ENCODE measurements at places on chromosomes 2 and 18. TPM values are rescaled to one million over a fixed set of nuclear protein-coding genes. Genes with fewer than 3 reads are reported as not detected.

- H3K36me3 ChIP-seq: no peaks in the 10 kb centered on the region
- no peak overlapping the region for H3K4me3 ChIP-seq
- DNase-seq: no peak
- H3K27ac ChIP-seq: no peak overlapping the region
Measured at GRCh38 chr2:176097820-176098365, 1.7 kb upstream of the HOXD12 start.

DNA sequence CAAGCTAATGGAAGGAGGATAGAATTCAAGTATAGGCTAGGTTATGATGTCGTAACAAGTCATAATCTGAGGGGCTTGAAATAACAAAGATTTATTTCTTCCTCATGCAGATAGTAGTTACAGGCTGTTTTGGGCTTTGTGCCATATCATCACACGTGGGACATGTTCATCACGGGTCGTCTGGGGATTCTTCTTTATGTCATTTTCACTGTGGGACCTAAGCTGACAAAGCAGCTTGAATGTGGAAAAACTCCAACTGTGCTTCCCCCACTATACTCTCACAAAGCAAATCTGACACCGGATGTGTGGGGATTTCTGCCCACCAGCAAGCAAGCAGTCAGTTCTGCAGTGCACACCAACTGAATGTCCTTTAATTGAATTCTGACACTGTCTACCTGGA, 124.8 kb downstream of the LTBP1 start:
- no peak for DNase-seq
- H3K4me1 ChIP-seq: no peaks in the 10 kb centered on the region
- no peak overlapping the region for H3K27ac ChIP-seq
- no peaks in the 10 kb centered on the region for H3K36me3 ChIP-seq
- no peak overlapping the region for H3K4me3 ChIP-seq

DNA sequence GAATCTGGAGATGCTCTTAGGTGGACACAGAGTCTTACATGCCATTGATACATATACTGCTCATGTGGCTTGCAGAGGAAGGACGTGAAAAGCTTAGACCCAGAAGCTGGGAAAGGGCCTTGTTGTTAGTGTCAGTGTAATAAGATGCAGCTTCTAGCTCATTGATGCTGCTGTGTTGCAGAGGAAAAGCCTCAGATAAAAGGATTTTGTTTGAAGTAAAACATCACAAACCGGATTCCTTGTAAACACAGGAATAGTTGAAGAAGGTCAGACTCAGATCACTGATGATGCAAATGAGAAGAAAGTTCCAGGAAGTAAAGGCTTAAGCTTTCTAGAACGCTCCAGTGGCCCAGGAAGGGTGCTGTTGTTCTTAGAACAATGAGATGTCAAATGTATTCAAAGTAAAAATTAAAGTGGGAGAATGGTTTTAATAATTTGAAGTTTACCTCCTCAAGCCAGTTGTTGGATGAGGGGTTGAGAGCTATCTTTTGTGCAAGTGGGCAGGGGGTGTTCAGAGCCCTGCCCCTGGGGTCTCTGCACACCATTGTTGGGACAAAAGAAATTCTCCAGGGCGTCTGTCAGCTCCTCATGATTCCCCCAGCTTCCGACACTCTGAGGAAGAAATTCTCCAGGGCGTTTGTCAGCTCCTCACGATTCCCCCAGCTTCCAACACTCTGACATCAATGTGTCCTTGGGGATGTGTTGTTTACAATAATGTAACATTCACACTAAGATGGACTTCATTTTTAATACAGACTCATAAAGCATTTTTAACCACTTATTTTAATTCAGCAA, 61.3 kb upstream of the CHMP1B start:
- no peaks in the 10 kb centered on the region for H3K36me3 ChIP-seq
- H3K27ac ChIP-seq: no peak overlapping the region

GRCh38 chr18:62384068-62384467, 59.0 kb downstream of the TNFRSF11A start:
- H3K27me3 ChIP-seq: no peaks in the 10 kb centered on the region
- H3K27ac ChIP-seq: no peak overlapping the region
- no peaks in the 10 kb centered on the region for H3K4me1 ChIP-seq
- H3K4me3 ChIP-seq: no peak overlapping the region
- no peaks in the 10 kb centered on the region for H3K36me3 ChIP-seq

- H3K36me3 ChIP-seq: no peaks in the 10 kb centered on the region
- H3K4me3 ChIP-seq: no peak overlapping the region
- no peaks in the 10 kb centered on the region for H3K4me1 ChIP-seq
- DNase-seq: no peak
- no peaks in the 10 kb centered on the region for H3K27me3 ChIP-seq
Measured at GRCh38 chr18:28409811-28410210, 232.9 kb upstream of the CDH2 start.

DNA sequence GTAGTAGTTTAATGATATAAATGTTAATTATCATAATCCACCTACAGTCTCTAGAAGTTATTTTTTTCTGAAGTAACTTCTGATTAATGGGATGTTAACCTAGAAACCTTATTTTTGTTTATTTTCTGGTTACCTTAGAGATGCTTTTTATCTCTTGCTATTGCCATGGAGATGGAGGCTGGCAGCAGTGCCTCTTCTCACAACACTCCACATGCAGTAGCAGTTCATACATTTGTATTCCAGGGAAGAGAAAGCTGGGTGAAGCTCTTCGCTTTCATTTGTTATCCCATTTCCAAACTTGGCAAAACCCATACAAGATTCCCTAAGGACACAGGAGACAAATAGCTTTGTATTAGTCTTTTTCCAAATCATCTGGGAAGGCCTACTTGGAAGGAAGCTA, 1794.1 kb upstream of the LRRTM1 start:
- no peaks in the 10 kb centered on the region for H3K27me3 ChIP-seq
- H3K27ac ChIP-seq: no peak overlapping the region
- H3K4me1 ChIP-seq: no peaks in the 10 kb centered on the region
- no peaks in the 10 kb centered on the region for H3K36me3 ChIP-seq
- DNase-seq: no peak

DNA sequence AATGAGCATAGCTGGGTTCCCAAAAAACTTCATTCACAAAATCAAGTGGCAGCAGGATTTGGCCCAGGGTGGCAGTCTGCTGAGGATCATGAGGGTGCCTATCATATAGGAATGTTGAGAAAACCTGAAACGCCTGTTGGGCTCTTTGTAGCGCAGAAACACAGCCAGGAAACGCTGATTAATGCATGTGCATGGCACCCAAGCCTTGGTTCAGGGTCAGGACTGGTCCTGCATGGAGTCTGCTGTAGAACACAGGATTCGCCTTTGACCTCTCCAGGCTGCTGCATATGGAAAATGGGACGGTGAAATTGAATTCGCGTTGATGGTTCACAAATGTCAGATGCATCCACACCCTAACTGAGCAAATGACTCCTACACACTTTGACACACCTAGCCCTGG, 227.9 kb upstream of the COPS8 start:
- H3K4me3 ChIP-seq: no peak overlapping the region
- peaks cover 2% of the 10 kb centered on the region for H3K4me1 ChIP-seq
- no peaks in the 10 kb centered on the region for H3K27me3 ChIP-seq
- DNase-seq: no peak
- H3K36me3 ChIP-seq: no peaks in the 10 kb centered on the region

DNA sequence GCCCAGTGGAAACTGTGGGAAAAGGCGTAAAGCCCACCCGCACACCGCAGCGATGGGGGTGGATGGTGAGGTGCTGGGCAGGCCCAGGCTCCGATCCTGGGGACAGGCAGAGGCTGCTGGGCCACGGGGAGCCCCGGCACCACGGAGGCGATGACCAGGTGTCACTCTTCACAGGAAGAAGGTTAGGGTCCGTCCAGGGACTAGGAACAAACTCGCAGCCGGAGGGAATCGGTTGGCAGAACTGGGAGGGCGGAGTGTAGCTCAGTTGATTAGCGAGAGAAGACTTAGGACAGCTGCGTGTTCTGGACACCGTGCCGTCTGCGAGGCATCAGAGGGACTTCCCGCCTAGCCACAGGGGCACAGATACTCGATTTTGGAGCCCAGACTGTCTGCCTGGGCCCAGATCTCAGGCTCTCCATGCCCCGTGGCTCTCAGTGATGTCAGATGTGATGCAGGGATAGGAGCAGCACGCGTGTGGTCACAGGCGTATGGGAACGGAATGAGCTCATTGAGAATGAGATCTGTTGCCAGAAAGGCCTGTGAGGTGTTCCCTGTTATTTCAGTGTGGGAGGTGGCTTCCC, 16.1 kb upstream of the ALLC start:
- DNase-seq: no peak
- no peaks in the 10 kb centered on the region for H3K36me3 ChIP-seq
- H3K27ac ChIP-seq: no peak overlapping the region

DNA sequence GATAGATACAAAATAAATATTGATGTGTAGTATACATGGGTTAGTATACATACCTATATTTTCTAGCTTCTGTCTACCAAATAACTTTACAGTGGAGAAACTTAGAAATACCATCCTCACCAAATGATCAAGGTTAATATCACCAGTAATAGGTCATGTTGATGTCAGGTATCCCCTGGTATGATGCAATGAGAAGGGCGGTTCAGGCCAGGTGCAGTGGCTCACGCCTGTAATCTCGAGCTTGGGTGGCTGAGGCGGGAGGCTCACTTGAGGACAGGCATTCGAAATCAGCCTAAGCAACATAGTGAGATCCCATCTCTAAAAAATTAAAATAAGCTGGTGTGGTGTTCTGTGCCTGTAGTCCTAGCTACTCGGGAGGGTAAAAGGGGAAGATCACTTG, 38.6 kb downstream of the CIB4 start:
- H3K4me1 ChIP-seq: peaks cover 19% of the 10 kb centered on the region
- H3K36me3 ChIP-seq: no peaks in the 10 kb centered on the region
- DNase-seq: no peak
- no peak overlapping the region for H3K4me3 ChIP-seq
- H3K27ac ChIP-seq: no peak overlapping the region
- no peaks in the 10 kb centered on the region for H3K27me3 ChIP-seq

GRCh38 chr2:142300517-142300916, 169.7 kb upstream of the LRP1B start:
- H3K27me3 ChIP-seq: no peaks in the 10 kb centered on the region
- H3K4me1 ChIP-seq: no peaks in the 10 kb centered on the region
- H3K4me3 ChIP-seq: no peak overlapping the region
- no peak overlapping the region for H3K27ac ChIP-seq
- no peaks in the 10 kb centered on the region for H3K36me3 ChIP-seq
- no peak for DNase-seq

- no peak for DNase-seq
- H3K4me3 ChIP-seq: no peak overlapping the region
- H3K36me3 ChIP-seq: peaks cover 1% of the 10 kb centered on the region
- H3K4me1 ChIP-seq: no peaks in the 10 kb centered on the region
- H3K27me3 ChIP-seq: no peaks in the 10 kb centered on the region
Measured at GRCh38 chr2:203279288-203279687, 40.5 kb downstream of the CYP20A1 start.

- no peaks in the 10 kb centered on the region for H3K27me3 ChIP-seq
- no peak overlapping the region for H3K4me3 ChIP-seq
- no peaks in the 10 kb centered on the region for H3K36me3 ChIP-seq
Measured at GRCh38 chr2:230932556-230933511, 7.8 kb upstream of the GPR55 start.

DNA sequence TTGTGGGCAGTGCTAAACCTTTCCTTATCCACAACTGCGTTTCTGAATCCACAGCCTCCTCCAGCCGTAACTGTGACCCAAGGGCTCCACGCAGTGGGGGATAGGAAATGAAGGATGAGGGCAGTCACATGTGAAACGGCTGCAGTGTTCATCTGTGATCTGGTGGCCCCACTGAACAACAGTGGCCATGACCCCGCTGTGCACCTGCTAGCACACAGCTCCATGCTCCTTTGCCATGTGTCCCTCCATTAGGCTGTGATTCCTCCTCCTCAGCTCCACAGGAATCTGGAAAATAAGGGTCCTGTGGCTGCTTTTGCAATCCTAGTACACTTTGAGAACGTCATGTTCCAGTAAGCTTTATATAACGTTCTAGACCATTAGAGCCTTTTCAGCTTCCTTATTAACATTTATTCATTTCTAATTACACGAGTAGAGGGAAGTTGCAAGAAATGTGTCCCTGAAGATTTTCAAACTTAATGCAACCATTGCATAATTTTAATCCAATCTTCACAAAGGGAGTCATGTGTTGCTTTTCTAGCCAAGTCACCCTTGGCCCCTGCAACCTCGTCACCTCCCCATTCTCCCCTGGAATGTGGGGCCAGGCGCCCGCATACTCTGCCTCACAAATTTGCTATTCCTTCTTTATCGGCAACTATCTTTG, 7.1 kb upstream of the NAPG start:
- no peaks in the 10 kb centered on the region for H3K36me3 ChIP-seq
- H3K27ac ChIP-seq: no peak overlapping the region
- H3K4me3 ChIP-seq: no peak overlapping the region
- H3K4me1 ChIP-seq: no peaks in the 10 kb centered on the region
- peaks cover 1% of the 10 kb centered on the region for H3K27me3 ChIP-seq

DNA sequence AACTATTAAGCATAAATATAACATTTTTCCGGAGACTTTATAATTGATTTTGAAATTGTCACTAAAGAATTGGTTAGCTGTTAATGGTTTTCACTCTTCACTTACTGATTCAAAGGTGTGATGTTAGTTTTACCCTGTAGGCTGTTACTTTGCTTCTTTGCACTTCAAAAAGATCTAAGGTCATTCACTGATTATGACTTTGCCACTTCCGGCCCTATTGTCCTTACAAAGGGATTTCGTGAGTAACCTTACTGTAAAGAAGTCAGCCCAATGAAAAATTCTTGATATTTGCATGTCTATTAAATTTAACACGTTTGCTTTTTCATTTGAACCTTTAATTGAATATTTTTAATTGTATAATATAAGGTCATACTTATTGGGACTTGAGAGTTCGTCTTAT, 61.4 kb downstream of the GREB1L start:
- H3K27me3 ChIP-seq: no peaks in the 10 kb centered on the region
- no peaks in the 10 kb centered on the region for H3K36me3 ChIP-seq
- H3K4me1 ChIP-seq: peaks cover 90% of the 10 kb centered on the region
- H3K4me3 ChIP-seq: no peak overlapping the region
- no peak for DNase-seq
- peak overlapping the region; percentile 68 for H3K27ac ChIP-seq

DNA sequence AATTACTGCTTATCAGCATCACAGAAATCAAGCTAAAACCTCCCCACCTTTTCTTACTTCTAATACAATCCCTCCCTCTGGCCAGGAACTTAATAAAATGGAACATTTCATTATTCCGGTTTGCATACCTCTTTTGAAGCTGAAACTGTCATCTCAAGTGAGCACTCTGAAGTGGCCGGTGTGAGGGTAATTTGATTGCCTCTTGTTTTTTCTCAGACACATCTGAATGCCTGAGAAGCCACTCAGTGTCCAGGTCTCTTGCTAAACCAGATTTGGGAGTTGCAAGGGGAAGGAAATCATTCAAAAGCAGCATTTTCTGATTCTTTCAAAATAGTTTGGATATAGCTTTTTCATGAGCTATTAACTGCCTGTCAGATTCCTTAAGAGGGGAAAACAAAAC, 190.3 kb downstream of the C1D start:
- H3K27me3 ChIP-seq: no peaks in the 10 kb centered on the region
- H3K27ac ChIP-seq: no peak overlapping the region
- no peak overlapping the region for H3K4me3 ChIP-seq
- no peak for DNase-seq

GRCh38 chr2:150495993-150496627, 8.6 kb upstream of the RND3 start:
- DNase-seq: no peak
- H3K27me3 ChIP-seq: no peaks in the 10 kb centered on the region
- no peaks in the 10 kb centered on the region for H3K36me3 ChIP-seq
- H3K27ac ChIP-seq: no peak overlapping the region
- H3K4me1 ChIP-seq: no peaks in the 10 kb centered on the region
- H3K4me3 ChIP-seq: no peak overlapping the region

DSC3 gene
- total RNA-seq: 4.5 TPM

CDH2 gene
- total RNA-seq: 0.81 TPM

LTBP1 gene
- total RNA-seq: 64.9 TPM

CD207 gene
- total RNA-seq: 0.16 TPM

TWIST2 gene
- total RNA-seq: not detected

EMILIN2 gene
- total RNA-seq: 53.4 TPM

AQP12A gene
- not detected for total RNA-seq

DES gene
- total RNA-seq: 0.86 TPM

All from Caco-2 (cell line).